ENCODE measurements at places on chromosomes 1 and 21.

GRCh38 chr21:33030633-33031032 lies 4.9 kb downstream of the OLIG2 start:
- no peak overlapping the region for H3K4me3 ChIP-seq
- H3K27ac ChIP-seq: no peak overlapping the region
- no peak for DNase-seq
- peaks cover 51% of the 10 kb centered on the region for H3K27me3 ChIP-seq
- H3K36me3 ChIP-seq: peaks cover 8% of the 10 kb centered on the region

GRCh38 chr1:95287825-95288224 lies 53.8 kb downstream of the RWDD3 start:
- H3K27me3 ChIP-seq: no peaks in the 10 kb centered on the region
- H3K4me1 ChIP-seq: no peaks in the 10 kb centered on the region
- H3K4me3 ChIP-seq: no peak overlapping the region
- no peak for DNase-seq
- H3K36me3 ChIP-seq: no peaks in the 10 kb centered on the region

- DNase-seq: no peak
- no peaks in the 10 kb centered on the region for H3K4me1 ChIP-seq
- no peaks in the 10 kb centered on the region for H3K27me3 ChIP-seq
- H3K36me3 ChIP-seq: no peaks in the 10 kb centered on the region
- H3K4me3 ChIP-seq: no peak overlapping the region
These were observed 35.2 kb downstream of the TP73 start for GRCh38 chr1:3687504-3687903.

DNA sequence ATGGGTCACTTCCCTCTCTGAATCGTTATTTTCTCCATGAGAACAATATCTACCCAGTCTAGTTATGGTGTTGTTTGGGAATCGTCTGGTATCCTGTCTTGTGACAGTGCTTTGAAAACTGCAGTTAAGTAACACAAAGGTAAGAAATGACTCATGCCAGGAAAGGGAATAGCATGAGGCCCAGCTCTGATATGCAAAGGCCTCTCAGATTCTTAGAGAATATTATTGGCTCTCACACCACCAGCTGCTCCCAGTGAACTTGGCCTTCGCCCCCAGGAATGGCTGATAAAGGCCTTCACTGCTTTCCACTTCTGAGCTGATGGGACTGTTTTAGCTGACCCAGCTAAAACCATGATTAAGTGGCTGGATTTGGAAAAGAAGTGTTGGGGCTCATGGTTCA lies 27.1 kb downstream of the NEK2 start:
- H3K27me3 ChIP-seq: peaks cover 6% of the 10 kb centered on the region
- DNase-seq: no peak
- no peaks in the 10 kb centered on the region for H3K36me3 ChIP-seq
- no peak overlapping the region for H3K27ac ChIP-seq
- H3K4me3 ChIP-seq: no peak overlapping the region
- peaks cover 6% of the 10 kb centered on the region for H3K4me1 ChIP-seq

DNA sequence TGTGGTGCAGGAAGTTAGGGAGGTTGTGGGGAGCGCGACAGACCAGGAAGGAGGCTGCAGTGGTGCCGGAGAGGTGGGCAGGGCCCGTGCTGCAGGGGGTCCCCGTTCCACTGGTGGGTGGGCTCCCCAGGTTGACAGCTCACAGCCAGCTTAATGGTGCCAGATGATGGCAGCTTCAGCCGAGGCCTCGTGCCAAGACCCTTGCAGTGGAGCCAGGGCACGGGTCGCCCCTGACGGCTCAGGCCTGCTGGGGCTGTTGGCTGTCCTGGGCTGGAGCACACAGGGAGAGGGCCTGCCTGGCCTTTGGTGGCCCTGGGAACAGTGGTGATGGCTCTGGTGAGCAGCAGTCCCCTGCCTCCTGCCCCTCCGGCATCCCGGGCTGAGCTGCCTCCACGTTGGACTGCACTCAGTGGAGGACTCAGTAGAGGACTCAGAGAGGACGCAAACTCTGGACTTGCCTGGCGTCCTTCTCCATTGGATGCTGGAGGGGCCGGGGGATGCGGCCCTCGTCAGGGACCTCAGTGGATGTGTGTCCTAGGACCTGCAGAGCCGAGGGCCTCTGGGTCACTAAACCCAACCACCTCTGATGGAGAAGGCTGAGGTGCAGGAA lies 46.8 kb upstream of the CCDC27 start:
- DNase-seq: no peak
- H3K4me1 ChIP-seq: peaks cover 3% of the 10 kb centered on the region
- peaks cover 4% of the 10 kb centered on the region for H3K27me3 ChIP-seq
- H3K4me3 ChIP-seq: no peak overlapping the region
- H3K36me3 ChIP-seq: no peaks in the 10 kb centered on the region

- H3K27me3 ChIP-seq: no peaks in the 10 kb centered on the region
- H3K4me1 ChIP-seq: peaks cover 2% of the 10 kb centered on the region
- no peak overlapping the region for H3K27ac ChIP-seq
- H3K4me3 ChIP-seq: no peak overlapping the region
These were observed 16.7 kb downstream of the TIPRL start for GRCh38 chr1:168195199-168196135.

DNA sequence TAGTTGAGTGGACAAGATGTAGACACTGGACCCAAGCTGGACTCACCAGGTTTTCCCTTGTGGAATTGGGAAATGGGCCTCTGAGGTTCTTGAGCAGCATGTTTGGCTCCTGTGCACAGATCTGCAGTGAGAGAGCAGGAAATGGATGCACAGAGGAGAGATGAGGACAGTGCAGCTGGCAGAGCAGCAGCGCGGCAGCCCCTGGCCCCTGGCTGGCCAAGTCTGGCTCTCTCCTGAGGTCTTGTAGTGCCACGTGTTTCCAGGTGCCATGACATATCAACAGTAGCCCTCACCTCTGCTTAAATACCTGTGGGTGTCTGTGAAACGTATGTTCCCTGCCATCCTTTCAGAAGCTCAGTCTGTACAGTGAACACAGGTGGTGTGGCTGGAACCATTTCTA lies 19.2 kb upstream of the BCL10 start:
- H3K27ac ChIP-seq: no peak overlapping the region
- DNase-seq: no peak
- H3K4me3 ChIP-seq: no peak overlapping the region
- no peaks in the 10 kb centered on the region for H3K36me3 ChIP-seq
- H3K27me3 ChIP-seq: peaks cover 43% of the 10 kb centered on the region

DNA sequence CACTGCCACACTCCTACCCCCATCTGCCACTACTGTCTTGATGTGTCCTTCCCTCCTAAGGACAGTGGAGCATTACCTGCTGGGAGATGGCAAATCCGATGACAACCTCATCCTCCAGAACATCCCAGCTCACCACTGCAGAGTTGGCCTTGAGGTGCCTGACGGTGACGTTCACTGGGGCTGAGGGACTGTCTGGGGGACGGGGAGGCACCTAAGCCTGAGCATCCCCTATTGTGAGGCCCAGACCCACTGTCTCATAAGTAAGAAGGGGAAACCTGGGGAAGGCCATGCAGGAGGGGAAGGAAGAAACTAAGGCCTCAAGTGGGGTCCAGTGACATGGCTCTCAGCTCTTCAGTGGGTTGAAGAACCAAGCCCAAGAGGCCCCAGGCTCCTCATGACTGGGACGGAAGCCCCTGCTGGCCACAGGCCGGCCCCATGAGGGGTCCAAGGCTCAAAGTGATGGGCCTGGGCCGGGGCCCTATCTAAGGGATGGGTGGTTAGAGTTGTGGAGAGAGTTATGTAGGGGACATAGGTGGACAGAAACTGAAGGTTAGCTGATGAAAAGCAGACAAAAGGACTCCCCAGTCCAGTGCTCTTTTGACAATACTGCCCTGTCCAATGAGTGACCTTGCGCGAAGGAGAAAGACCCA lies 1.8 kb downstream of the FNDC5 start:
- no peak overlapping the region for H3K27ac ChIP-seq
- H3K4me1 ChIP-seq: peaks cover 12% of the 10 kb centered on the region
- H3K4me3 ChIP-seq: no peak overlapping the region
- peaks cover 33% of the 10 kb centered on the region for H3K27me3 ChIP-seq

DNA sequence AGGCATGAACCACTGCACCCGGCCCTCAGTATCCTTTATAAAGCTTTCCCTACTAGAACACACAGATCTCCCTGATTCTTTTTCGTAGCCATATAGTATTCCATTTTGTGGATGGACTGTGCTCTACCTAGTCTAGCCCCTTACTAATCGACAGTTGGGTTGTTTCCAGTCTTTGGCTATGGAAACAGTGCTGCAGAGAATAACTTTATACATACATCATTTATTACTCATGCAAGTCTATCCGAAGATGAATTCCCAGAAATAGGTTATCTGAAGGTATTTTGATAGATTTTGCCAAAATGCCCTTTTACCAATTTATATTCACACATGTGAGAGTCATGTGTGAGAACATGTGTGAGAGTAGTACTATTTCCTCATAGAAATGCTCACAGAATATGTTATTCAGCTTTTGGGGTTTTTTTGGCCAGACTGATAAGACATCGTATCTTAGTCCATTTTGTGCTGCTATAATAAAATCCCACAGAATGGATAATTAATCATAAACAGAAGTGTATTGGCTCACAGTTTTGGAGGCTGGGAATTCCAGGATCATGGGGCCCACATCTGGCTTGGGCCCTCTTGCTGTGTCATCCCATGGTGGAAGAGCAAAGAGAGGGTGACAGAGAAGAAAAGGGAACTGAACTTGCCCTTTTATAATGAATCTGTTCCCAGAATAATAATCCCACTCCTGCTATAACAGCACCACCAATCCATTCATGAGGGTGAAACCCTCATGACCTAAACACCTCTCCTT lies 17.3 kb upstream of the FGR start:
- no peaks in the 10 kb centered on the region for H3K36me3 ChIP-seq
- no peak overlapping the region for H3K27ac ChIP-seq
- H3K4me1 ChIP-seq: peaks cover 11% of the 10 kb centered on the region
- H3K27me3 ChIP-seq: no peaks in the 10 kb centered on the region
- DNase-seq: no peak
- no peak overlapping the region for H3K4me3 ChIP-seq

GRCh38 chr1:1601564-1602303 lies 1.8 kb upstream of the FNDC10 start:
- H3K36me3 ChIP-seq: no peaks in the 10 kb centered on the region
- H3K27ac ChIP-seq: no peak overlapping the region
- H3K4me1 ChIP-seq: peaks cover 11% of the 10 kb centered on the region
- peaks cover 9% of the 10 kb centered on the region for H3K27me3 ChIP-seq

GRCh38 chr1:20480951-20481617 lies 4.9 kb downstream of the CAMK2N1 start:
- H3K4me3 ChIP-seq: no peak overlapping the region
- no peak for DNase-seq
- H3K27ac ChIP-seq: no peak overlapping the region
- peaks cover 9% of the 10 kb centered on the region for H3K4me1 ChIP-seq

GRCh38 chr1:245599371-245600174 lies 444.8 kb downstream of the KIF26B start:
- H3K27me3 ChIP-seq: peaks cover 2% of the 10 kb centered on the region
- H3K4me1 ChIP-seq: no peaks in the 10 kb centered on the region
- DNase-seq: no peak
- no peak overlapping the region for H3K27ac ChIP-seq
- H3K4me3 ChIP-seq: no peak overlapping the region

GRCh38 chr1:179547021-179547535 lies 28.7 kb downstream of the NPHS2 start:
- no peak overlapping the region for H3K27ac ChIP-seq
- no peaks in the 10 kb centered on the region for H3K36me3 ChIP-seq
- H3K4me3 ChIP-seq: no peak overlapping the region
- no peaks in the 10 kb centered on the region for H3K4me1 ChIP-seq
- H3K27me3 ChIP-seq: no peaks in the 10 kb centered on the region

DNA sequence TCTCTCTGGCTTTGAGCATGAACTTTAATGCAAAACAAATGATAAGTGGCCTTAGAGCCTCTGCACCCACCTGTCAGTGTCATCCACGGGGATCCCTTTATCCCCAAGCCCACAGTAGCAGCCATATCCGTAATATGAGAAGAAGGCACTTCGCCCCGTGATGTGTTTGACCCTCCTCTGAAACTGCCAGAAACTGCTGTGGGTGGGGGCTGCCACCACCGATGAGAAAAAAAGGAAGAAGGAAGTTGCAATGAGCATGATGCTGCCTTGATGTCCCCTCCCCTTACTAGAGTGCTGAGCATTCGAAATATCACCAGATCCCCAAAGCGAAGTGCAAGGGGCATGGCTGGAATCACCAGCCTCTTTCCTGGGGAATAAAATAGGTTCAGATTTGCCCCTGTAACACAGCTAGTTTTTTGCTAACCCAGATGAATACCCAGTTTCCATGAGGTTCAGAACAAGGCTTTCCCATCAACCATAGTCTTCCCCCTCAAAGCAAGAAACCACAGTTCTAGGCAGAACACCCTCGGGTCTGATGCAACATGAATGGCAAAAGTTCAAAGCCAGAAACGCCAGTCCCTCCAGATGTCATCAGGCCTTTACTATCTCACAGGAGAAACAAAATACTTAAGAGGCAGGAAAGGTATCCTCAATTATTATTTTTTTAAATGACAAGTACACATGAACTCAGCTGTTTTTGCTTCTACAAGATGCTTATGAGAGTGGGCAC lies 10.8 kb upstream of the UBXN10 start:
- H3K27ac ChIP-seq: no peak overlapping the region
- H3K27me3 ChIP-seq: peaks cover 10% of the 10 kb centered on the region
- DNase-seq: no peak
- H3K36me3 ChIP-seq: peaks cover 4% of the 10 kb centered on the region
- H3K4me1 ChIP-seq: peaks cover 12% of the 10 kb centered on the region

DNA sequence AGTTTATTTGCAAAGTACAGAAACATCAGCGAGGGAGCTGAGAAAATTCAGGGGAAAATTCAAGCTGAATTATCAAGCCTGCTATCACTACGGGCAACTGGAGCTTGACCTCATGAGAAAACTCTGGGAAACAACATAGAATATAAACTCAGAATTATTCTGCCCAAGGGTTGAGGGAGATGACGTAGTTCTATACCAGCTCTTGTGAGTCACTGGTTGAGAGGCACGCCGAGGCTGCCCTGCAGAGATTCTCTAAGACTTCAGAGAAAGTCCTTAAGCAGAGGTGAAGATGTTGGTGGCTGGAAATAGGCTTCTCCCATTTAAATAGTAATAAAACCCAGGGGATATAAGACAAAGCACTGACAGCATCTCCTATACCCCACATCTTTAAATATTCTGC lies 12.3 kb downstream of the SYDE2 start:
- H3K27me3 ChIP-seq: no peaks in the 10 kb centered on the region
- H3K4me1 ChIP-seq: no peaks in the 10 kb centered on the region
- H3K4me3 ChIP-seq: no peak overlapping the region

DNA sequence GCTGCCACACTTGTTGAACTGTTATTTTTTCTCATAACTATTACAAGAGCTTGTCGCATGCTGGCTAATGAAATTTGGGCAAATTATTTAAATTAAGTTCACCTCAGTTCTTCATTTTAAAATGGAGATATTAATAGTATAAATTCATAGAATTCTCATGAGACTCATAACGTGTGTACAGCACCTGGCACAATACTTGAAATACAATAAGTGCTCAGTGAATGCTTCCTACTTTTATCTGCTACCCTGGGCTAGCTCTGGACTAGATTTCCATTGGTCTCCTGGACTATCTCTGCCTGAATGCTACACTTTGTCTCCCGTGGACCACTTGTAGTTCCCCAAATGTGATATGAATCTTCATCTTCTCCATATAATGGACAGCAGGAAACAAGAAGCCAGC lies 919 bp downstream of the SLAMF6 start:
- peaks cover 43% of the 10 kb centered on the region for H3K36me3 ChIP-seq
- no peaks in the 10 kb centered on the region for H3K27me3 ChIP-seq
- H3K4me1 ChIP-seq: peaks cover 67% of the 10 kb centered on the region

- no peaks in the 10 kb centered on the region for H3K4me1 ChIP-seq
- H3K4me3 ChIP-seq: no peak overlapping the region
- H3K36me3 ChIP-seq: no peaks in the 10 kb centered on the region
- DNase-seq: no peak
These were observed 139.8 kb downstream of the KAZN start for GRCh38 chr1:14738235-14738634.
